ENCODE measurements at places on chromosomes 12 and 14. TPM values are rescaled to one million over a fixed set of nuclear protein-coding genes. Genes with fewer than 3 reads are reported as not detected.

GRCh38 chr12:130589540-130590317, 126.4 kb downstream of the RIMBP2 start:
- DNase-seq = no peak

- DNase-seq = no peak
Measured at GRCh38 chr12:132602572-132603239, 7.7 kb downstream of the LRCOL1 start.

DNA sequence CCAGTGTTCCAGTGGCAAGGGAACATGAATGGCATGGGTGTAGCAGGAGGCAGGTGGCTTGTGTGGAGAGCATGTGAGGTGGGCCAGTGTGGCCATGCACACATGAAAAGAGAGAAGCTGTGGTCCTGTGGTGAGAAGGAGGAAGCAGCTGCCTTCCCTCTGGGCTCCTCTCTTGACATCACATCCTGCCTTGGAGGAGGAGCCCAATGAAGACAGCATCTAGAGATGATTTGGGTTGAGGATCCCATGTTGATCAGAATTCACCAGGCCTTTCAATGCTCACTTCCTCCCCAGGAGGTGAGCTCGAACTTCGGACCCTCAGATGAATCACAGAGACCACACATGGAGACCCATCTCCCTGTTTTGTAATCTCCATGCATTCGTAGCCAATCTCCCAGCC, 82.6 kb downstream of the LRRC74A start:
- peak; percentile 22 for DNase-seq

DNA sequence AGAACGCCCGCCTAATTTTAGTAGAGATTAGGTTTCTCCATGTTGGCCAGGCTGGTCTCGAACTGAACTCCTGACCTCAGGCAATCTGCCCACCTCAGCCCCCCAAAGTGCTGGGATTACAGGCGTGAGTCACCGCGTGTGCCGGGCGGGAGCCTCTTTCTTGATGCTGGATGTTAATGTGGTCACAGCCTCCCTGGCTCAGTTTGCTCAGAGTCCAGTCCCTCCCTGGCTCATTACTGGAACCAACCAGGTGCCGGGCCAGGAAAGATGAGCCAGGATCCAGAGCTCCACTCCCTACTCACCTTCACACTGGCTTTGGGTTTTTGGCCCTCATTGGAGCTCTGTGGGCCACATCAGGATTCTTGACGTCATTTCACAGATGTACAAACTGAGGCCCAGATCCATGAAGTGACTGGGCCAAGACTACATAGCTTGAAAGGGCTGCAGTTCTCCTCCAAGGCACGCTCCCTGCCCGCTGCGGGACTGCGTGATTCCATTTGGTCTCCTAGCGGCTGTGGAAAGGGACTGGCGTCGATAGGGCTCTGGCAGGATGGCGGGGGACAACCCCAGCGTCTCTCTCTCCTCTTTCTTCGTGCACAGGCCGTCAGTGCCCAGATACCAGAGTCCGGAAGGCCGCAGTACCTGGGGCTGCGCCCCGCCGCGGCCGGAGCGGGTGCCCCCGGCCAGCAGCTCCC, 5.1 kb upstream of the SHMT2 start:
- no peak for DNase-seq

GRCh38 chr12:104600790-104601739, 144.3 kb downstream of the CHST11 start:
- no peak for DNase-seq

- DNase-seq = no peak
Measured at GRCh38 chr14:38233218-38233617, 22.7 kb downstream of the CLEC14A start.

DNA sequence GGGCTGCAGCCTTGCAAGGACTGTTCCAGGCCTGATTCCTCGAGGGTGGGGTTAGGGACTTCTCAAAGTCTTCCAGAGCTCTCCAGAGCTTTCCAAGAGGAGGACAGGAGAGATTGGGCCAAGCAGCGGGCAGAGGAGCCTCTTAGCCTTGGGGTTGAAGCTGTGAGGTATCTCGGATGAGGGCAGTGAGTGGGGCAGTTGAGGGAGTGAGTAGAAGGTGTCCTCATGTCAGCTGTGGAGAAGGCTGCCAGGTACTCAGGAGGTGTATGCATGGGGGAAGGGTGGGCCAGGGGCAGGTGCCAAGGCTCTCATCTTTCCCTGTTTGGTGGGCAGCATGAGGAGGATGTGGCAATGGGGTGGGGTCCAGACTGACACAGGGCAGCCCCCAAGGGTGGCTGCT, 7.7 kb downstream of the KRT83 start:
- DNase-seq = no peak

GRCh38 chr12:58341791-58342190, 400.4 kb downstream of the ATP23 start:
- DNase-seq = no peak

Gene MYF6
- not detected for total RNA-seq

Gene PPP4R4
- total RNA-seq = 4.3 TPM

Gene CPNE6
- total RNA-seq = not detected

Measured in CD4-positive, alpha-beta T cell (primary cell).